Stimulated activated CD8-positive, alpha-beta memory T cell treated with anti-CD3 and anti-CD28 coated beads, Interleukin-7, amount 100 ng/mL, for 4 hours (primary cell): ENCODE measurements at places on chromosomes 5 and 9.

DNA sequence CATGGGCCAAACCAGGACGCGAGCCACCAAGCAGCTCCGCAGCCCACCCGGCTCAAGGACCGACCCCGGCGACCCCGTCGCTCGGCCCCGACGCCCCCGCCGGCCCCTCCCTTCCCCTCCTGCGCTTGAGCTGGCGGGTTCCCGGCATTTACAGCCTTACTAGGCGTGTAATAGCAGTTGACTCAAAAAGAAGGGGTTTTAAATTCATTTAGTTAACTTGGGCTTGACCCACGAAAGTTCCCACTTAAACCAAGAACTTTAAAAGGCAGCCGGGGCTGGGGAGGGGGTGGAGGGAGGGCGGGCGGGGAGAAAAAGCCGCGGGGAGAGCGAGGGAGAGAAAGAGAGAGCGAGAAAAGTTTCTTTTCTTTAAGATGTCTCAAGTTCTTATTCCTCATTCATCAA lies 636 bp downstream of the PRDM12 start:
- no peak for DNase-seq

DNA sequence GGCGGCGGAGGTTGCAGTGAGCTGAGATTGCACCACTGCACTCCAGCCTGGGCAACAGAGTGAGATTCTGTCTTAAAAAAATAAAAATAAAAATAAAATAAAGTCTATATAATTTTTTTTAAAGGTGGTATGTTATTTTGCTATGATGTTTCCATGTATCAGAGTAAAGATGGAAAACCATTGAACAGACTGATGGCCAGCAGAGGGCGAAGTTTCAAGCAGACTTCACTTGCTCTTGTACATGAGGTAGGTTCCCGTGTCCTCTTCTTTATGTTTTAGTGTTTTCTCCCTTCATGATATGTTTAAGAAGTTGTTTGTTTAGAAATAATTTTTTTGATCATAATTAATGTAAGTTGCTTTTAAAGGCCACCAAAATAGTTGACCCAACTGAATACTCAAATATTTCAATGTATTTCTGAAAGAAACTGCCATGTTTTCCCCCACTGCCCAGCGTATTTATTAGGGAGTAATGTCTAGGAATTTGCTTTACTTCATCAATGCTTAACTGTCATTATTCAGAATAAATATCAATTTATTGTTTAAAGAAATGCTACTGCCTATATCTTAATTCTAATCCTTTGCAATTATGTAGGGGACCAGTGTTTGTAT lies 146.4 kb downstream of the HACD4 start:
- DNase-seq: peak; percentile 31

DNA sequence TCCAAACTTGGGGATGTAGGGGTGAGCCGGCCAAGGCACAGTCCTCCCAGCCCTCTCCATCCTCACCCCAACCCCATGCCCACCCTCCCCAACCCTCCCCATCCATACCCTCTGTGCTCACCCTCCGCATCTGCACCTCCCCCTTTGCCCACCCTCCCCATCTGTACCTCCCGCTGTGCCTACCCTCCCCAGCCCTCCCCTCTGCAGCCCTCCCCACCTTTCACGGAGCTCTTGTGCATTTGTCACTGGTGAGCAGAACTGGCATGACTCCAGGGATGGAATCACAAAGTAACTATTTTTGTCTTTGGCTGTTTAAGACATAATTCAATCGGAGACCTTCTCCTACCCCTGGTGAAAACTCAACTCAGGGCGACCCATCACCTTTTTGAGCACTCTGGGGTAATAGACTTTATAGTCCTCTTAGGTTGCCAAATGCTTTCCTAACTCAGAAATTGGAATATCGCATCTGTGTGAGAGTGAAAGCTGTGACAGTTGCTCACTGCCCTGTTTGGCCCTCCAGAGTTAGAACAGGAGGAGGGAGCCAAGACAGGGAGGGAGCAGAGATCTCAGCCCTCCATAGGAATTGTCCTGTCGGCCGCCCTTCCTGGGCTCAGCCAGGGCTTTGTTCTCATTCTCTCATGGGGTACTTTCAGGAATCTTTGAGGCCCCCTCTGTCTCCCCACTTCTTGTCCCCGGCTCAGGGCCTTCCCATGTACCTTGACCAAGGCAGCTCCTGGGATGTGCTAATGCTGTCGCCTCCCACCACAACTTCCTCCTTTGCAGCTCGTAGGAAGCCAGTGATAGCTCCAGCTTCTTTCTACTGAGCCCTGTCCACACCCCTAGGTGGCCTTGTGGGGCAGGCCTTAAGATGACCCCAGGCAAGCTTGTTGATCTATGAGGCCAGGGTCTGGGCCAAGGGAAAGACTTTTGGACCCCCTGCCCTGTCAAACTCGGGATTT lies 36.2 kb downstream of the OTULIN start:
- no peak for DNase-seq

DNA sequence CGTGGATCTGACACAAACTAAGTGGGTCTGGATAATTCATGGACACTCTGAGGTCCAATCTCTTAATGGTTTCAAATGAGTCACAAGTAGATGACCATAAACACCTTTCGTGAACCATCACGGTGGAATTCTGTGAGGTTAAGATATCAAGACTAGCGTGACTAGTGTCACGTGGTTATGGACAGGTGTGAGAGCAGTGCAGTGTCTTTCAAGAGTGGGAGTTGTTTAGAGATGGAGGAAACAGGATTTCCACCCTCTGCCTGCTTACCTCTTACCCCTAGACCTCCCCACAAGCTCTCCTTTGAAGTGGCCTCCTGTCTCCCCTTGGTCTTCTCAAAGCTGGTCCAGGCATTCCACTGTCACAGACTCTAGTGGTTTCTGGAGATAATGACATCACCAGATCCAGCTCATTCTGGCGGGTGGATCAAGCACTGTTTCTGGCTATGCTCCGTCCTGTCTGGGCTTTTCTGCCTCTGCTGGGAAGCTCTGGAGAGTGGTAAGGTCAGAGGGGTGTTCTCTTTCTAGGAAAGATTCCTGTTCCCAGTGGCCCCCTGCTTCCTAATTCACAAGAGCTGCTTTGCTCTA lies 20.0 kb upstream of the ZNF782 start:
- DNase-seq: no peak
